ENCODE measurements at places on chromosomes 3 and 15. TPM values are rescaled to one million over a fixed set of nuclear protein-coding genes. Genes with fewer than 3 reads are reported as not detected.

- peak overlapping the region; percentile 84 for H3K4me3 ChIP-seq
- H3K4me1 ChIP-seq, result peaks cover 8% of the 10 kb centered on the region
- H3K36me3 ChIP-seq, result no peaks in the 10 kb centered on the region
- no peak for DNase-seq
- peaks cover 49% of the 10 kb centered on the region for H3K27me3 ChIP-seq
Observed at GRCh38 chr3:151087648-151088047, 2.2 kb downstream of the MED12L start.

Gene CD86
- 3.8 TPM for total RNA-seq

DNA sequence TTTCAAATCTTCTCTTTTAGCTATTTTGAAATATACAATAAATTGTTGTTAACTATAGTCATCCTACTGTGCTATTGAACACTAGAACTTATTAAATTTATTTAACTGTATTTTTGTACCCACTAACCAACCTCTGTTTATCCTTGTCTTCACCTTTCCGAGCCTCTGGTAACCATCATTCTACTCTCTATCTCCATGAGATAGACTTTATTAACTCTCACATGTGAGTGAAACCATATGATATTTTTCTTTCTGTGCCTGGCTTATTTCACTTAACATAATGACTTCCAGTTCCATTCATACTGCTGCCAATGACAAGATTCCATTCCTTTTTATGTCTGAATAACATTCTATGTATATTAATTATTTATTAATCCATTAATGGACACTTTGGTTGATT, 15.8 kb upstream of the SLC15A2 start:
- no peaks in the 10 kb centered on the region for H3K27me3 ChIP-seq
- no peak overlapping the region for H3K27ac ChIP-seq
- no peak overlapping the region for H3K4me3 ChIP-seq
- DNase-seq, result no peak
- H3K4me1 ChIP-seq, result no peaks in the 10 kb centered on the region
- peaks cover 8% of the 10 kb centered on the region for H3K36me3 ChIP-seq

DNA sequence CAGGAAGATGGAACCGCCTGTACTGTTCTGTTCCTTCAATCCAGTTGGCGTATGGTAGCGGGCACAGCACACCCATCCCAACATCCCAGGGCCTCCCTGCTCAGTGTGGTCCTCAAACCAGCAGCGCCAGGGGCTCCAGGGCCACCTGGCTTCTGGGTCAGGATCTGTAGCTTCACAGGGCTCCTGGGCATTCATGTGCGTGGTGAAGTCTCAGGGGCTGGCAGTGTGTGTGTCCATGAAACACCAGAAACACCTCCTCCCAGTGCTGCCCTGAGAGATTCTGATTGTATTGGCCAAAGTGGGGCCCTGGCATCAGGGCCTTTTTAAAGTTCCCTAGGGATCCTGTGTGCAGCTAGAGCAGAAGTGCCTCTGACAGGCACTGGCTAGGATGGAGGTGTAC, 42.1 kb downstream of the ABTB1 start:
- H3K4me1 ChIP-seq, result no peaks in the 10 kb centered on the region
- no peak overlapping the region for H3K4me3 ChIP-seq
- H3K27me3 ChIP-seq, result peaks cover 1% of the 10 kb centered on the region
- no peaks in the 10 kb centered on the region for H3K36me3 ChIP-seq
- no peak for DNase-seq

Gene FBXO40
- total RNA-seq, result not detected

DNA sequence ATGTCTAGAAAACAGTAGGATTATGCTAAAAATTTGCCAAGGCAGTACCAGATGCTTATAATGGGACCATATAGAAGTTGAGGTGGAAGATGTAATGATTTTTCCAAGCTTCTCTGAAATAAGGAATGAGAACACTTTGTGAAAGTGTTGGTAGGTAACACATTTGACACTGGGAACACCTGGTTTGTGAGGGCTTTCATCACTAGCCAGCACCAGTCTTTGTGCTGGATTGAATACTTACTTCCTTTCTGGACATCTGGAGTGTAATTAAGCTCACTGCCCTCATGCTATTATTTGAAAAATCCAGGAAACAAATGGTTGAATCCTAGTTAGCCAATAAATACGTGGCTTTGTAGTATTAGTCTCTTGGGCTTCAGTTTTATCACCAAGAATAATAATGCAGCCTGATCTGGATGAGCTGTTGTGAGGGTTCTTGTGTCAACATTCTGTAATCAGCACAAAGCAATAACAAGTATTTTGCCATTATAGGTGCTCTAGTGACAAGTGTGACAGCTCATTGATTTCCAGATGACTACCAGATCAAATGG, 12.9 kb downstream of the CCDC80 start:
- peaks cover 6% of the 10 kb centered on the region for H3K4me1 ChIP-seq
- H3K27ac ChIP-seq, result no peak overlapping the region
- H3K4me3 ChIP-seq, result no peak overlapping the region
- peaks cover 2% of the 10 kb centered on the region for H3K27me3 ChIP-seq

DNA sequence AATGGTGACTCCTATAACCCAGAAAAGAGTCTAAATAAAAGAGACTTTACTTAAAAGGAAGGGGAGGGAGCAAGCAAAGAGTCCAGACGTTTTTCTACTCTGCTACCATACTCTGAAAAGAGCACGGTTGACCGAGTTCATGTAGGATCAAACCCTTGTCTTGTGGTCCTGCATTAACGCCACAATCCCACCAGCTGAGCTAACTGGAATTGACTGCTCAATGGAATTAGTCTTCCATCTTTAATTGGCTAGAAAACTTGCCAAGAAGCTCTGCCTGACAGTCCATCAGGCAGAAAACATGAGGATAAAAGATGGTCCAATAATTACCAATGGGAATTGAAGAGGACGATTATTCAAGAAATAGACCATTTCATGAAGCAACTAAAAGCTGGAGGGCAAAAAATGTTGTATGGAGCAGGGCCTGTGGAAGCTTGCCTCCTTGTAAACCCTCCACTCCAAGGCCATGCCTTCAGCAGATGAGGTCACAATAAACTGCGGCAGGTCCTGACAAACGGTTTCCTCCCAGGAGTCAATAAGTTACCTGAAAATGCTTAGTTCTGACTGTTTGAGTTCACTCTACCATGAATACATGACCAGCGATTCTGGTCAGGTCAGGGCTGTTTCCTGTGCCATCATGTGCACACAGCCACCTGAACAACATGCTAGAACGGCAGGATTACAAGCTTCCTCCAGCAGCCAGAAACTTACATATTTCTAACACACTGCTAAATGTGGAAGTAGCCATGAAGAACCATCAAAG, 35.6 kb upstream of the ARHGEF3 start:
- H3K4me1 ChIP-seq, result peaks cover 13% of the 10 kb centered on the region
- H3K36me3 ChIP-seq, result peaks cover 6% of the 10 kb centered on the region
- H3K27me3 ChIP-seq, result no peaks in the 10 kb centered on the region
- no peak for DNase-seq

DNA sequence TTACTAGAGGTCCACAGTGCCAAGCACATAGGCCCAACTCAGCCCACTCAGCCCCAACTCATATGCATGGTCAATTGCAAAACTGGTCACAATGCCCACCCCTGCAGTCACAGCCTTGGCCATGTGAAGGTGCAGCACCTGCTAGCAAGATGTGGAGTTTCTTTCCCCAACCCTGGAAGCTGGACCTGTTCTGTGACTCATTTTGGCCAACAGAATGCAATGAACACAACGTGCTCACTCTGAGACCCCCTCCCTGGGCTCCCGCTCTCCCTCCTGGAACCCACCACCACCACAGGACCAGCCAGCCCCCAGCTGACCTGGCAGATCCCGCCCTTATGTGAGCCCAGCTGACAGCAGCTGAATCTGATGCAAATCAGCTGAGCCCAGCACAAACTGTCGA, 34.4 kb downstream of the ALDH1L1 start:
- no peaks in the 10 kb centered on the region for H3K4me1 ChIP-seq
- no peak overlapping the region for H3K4me3 ChIP-seq
- H3K27ac ChIP-seq, result no peak overlapping the region

GRCh38 chr15:73617913-73618312, 15.3 kb downstream of the NPTN start:
- no peaks in the 10 kb centered on the region for H3K27me3 ChIP-seq
- peaks cover 20% of the 10 kb centered on the region for H3K4me1 ChIP-seq
- H3K27ac ChIP-seq, result no peak overlapping the region
- DNase-seq, result no peak
- no peaks in the 10 kb centered on the region for H3K36me3 ChIP-seq
- H3K4me3 ChIP-seq, result no peak overlapping the region

Gene ZNF660
- total RNA-seq, result 0.21 TPM
